ENCODE measurements at places on chromosomes 3 and 15. TPM values are rescaled to one million over a fixed set of nuclear protein-coding genes. Genes with fewer than 3 reads are reported as not detected.

C3orf85 gene
- not detected for total RNA-seq

SPTSSB gene
- total RNA-seq: 33.4 TPM

RBPMS2 gene
- 243 TPM for total RNA-seq

- no peak for DNase-seq
Observed at GRCh38 chr15:97989299-97989698, 28.8 kb downstream of the ARRDC4 start.

GRCh38 chr3:100261485-100261903 lies 702 bp downstream of the TBC1D23 start:
- DNase-seq: no peak

TTBK2 gene
- 18.2 TPM for total RNA-seq

AQR gene
- total RNA-seq: 57.6 TPM

GPR149 gene
- total RNA-seq: not detected

- DNase-seq: no peak
Observed at GRCh38 chr15:66481107-66481856, 16.3 kb downstream of the SNAPC5 start.

DNA sequence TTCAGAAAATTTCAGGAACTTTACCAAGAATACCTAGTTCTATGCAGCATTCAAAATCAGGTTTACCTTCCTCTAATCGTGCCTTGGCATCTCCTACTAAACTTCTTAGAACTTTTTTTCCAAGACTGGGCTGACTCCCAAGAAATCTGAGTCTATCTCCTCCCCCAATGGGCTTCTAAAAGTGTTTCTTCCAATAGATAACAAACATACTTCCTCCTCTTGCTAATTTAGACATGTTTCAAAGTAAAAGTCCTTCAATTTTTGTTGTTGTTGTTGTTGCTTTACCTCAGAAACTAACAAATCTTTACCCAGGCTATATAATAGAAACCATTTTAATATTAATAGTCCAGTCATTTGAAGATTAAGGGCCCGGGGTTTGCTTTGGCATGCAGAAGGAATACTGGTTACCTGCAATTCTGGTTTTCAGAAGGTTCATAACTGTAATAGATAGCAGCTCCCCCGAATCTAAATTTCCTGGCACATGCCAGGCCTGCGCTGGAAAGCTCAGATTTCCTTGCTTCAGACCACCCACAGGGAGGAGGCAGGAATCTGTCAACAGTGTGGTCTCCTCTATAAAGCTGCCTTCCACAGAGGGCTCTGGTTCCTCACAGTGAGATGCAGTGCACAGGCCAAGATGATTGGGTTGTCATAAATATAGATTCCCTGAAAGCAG lies 188.7 kb downstream of the THRB start:
- DNase-seq: peak; percentile 53

SLC2A2 gene
- not detected for total RNA-seq
